ENCODE measurements at places on chromosomes 16 and 17. TPM values are rescaled to one million over a fixed set of nuclear protein-coding genes. Genes with fewer than 3 reads are reported as not detected.

Gene ZNF785
- total RNA-seq = 13.0 TPM

Gene ATP2A1
- total RNA-seq = 1.9 TPM

Gene VASN
- total RNA-seq = 0.31 TPM

Gene BAHCC1
- not detected for total RNA-seq

Gene HID1
- 0.91 TPM for total RNA-seq

Gene ATP1B2
- total RNA-seq = 0.40 TPM

Gene GPR142
- total RNA-seq = not detected

Gene LGALS9
- 9.8 TPM for total RNA-seq

Gene GPRC5B
- total RNA-seq = not detected

Gene KIF2B
- not detected for total RNA-seq

Gene TGFB1I1
- total RNA-seq = 0.59 TPM

Gene TAT
- not detected for total RNA-seq

Gene ZC3H7A
- 51.9 TPM for total RNA-seq

Gene RAP1GAP2
- 1.2 TPM for total RNA-seq

Gene TLCD2
- total RNA-seq = 0.22 TPM

Gene TACO1
- total RNA-seq = 35.9 TPM

Gene MYH2
- not detected for total RNA-seq

Gene GALR2
- total RNA-seq = 2.7 TPM

Gene CDT1
- total RNA-seq = 97.6 TPM

Gene OR3A3
- not detected for total RNA-seq

Gene CSH1
- total RNA-seq = not detected

Gene CMTM2
- total RNA-seq = 0.22 TPM

Gene TEKT1
- not detected for total RNA-seq

Gene ECI1
- 33.1 TPM for total RNA-seq

Gene BANP
- 29.5 TPM for total RNA-seq

Gene SLC2A4
- total RNA-seq = 0.24 TPM

Gene ABCC3
- total RNA-seq = 0.69 TPM

Gene EVPLL
- not detected for total RNA-seq

Gene ITGAD
- total RNA-seq = not detected

Gene KRTAP2-2
- not detected for total RNA-seq

Gene NKD1
- total RNA-seq = 1.5 TPM

Gene AIPL1
- not detected for total RNA-seq

Gene SEZ6L2
- total RNA-seq = 0.07 TPM

Gene PDIA2
- not detected for total RNA-seq

Gene SYNGR3
- 3.6 TPM for total RNA-seq

Gene PPY
- not detected for total RNA-seq

Gene TEKT5
- total RNA-seq = not detected

Gene CA7
- total RNA-seq = not detected

Gene CACNG5
- not detected for total RNA-seq

Gene UMOD
- not detected for total RNA-seq

Gene FGF11
- 1.1 TPM for total RNA-seq

Gene TRAPPC1
- 158 TPM for total RNA-seq

Gene SPATA32
- 0.15 TPM for total RNA-seq

Gene BCAR1
- total RNA-seq = 0.88 TPM

Gene LLGL2
- total RNA-seq = 17.8 TPM

Gene KRT23
- total RNA-seq = not detected

Gene AP2B1
- 178 TPM for total RNA-seq

Gene RND2
- 0.04 TPM for total RNA-seq

Gene RNF227
- 4.4 TPM for total RNA-seq

Gene SP6
- total RNA-seq = 0.09 TPM

Gene TUFM
- total RNA-seq = 320 TPM

Gene KIFC3
- total RNA-seq = 2.9 TPM

Gene CD7
- total RNA-seq = 190 TPM
